Activated CD8-positive, alpha-beta memory T cell treated with anti-CD3 and anti-CD28 coated beads, Interleukin-2, amount 10 ng/mL, durations not matched to agents 7 days and 5 days (primary cell): ENCODE measurements at places on chromosomes 7 and 10. TPM values are rescaled to one million over a fixed set of nuclear protein-coding genes. Genes with fewer than 3 reads are reported as not detected.
A peak's percentile ranks its signal among the peaks of the same experiment; 100 is the strongest.

TPST1 gene
- total RNA-seq = 1.1 TPM

KRIT1 gene
- total RNA-seq = 45.4 TPM

RARRES2 gene
- not detected for total RNA-seq

NPC1L1 gene
- total RNA-seq = not detected

PTN gene
- total RNA-seq = not detected

CXCL12 gene
- total RNA-seq = not detected

OIT3 gene
- not detected for total RNA-seq

SEC31B gene
- 42.9 TPM for total RNA-seq

HOXA11 gene
- not detected for total RNA-seq

DNA sequence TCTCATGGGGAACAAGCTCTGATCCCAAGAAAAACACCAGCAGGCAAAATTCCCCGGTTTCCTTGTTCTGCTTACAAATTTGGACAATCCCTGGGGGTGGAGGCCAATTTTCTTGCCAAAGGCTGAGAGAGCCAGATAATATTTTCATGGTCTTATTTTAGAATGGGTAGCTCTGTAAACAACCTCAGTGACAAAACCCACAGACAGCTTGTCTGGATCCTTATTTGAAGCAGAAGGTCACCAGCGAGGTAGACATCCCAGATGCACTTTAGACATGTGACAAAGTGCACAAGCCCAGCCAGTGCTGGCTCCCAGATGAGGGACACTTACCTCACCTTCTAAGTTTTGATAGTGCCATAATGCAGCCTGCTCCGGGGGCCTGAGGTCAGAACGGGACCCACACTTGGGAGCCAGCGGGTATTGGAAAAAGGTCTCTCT, 102.6 kb upstream of the DDC start:
- H3K4me1 ChIP-seq = peaks cover 44% of the 10 kb centered on the region
- no peak for DNase-seq
- H3K36me3 ChIP-seq = peaks cover 7% of the 10 kb centered on the region
- H3K27ac ChIP-seq = no peak overlapping the region
- H3K4me3 ChIP-seq = no peak overlapping the region

DNA sequence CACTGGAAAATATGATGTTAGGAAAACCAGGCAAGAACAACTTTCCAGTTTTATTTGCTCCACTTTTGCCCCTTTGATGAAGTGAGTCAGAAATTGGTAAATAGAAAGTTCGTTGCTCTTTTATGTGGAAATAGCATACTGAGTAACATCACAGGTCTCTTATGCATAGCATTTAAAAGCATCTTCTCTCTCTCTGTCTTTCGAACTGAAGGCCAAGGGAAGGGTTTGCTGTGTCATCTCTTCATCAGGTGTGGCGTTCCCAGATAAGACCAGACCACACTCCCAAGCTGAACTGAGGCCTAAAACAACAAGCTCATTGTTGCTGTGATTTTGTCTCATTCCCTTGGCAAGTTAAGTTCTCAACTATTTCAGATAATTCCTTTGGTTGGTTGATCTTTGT, 131.8 kb upstream of the GRB10 start:
- DNase-seq = no peak
- H3K27me3 ChIP-seq = peaks cover 4% of the 10 kb centered on the region
- H3K36me3 ChIP-seq = no peaks in the 10 kb centered on the region
- no peaks in the 10 kb centered on the region for H3K4me1 ChIP-seq

GRCh38 chr10:87750001-87750671, 67.9 kb downstream of the ATAD1 start:
- H3K36me3 ChIP-seq = peaks cover 24% of the 10 kb centered on the region
- DNase-seq = no peak
- no peaks in the 10 kb centered on the region for H3K27me3 ChIP-seq
- peaks cover 25% of the 10 kb centered on the region for H3K4me1 ChIP-seq

- no peaks in the 10 kb centered on the region for H3K27me3 ChIP-seq
- no peak overlapping the region for H3K27ac ChIP-seq
- DNase-seq = no peak
- H3K4me1 ChIP-seq = no peaks in the 10 kb centered on the region
- no peaks in the 10 kb centered on the region for H3K36me3 ChIP-seq
These were observed 31.6 kb downstream of the CTTNBP2 start for GRCh38 chr7:117841611-117842010.

GRCh38 chr10:75408911-75409885, 7.6 kb upstream of the ZNF503 start:
- peaks cover 81% of the 10 kb centered on the region for H3K27me3 ChIP-seq
- peaks cover 2% of the 10 kb centered on the region for H3K36me3 ChIP-seq
- no peak for DNase-seq

DNA sequence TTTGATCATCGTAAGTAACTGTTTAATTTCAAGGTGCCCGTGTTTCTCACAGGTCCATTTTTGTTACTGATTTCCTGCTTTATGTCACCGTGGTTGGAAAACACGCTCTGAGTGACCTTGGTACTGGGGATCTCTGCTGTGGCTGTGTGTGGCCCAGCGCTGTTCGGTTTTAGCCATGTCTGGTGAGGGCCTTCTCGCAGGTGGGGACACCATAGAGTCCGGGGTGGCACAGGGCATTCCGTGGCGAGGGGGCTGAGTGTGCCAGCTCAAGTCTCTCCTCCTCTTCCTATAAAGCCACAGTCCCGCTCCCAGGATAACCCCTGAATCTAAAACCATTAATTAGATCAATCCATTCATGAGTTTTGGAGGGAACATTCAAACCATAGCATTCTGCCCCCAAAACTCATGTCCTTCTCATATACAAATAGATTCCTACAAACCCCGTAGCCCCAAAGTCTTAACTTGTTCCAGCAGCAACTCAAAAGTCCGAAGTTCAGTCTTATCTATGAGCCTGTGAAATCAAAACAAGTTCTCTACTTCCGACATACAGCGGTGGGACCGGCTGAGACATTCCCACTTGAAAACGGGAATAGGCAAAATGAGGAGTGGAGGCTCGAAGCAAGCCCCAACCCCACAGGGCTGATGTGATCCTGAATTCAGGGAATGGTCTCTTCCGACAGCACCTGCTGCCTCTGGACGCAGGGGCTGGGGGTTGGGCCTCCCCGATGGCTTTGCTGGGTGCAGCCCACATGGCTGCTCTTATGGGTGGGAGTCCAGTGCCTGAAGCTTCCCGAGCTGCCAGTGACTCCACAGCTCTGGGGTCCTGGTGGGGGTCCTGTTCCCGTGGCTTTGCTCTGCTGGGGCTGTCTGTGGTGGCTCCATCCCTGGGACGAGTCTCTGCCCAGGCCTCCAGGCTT, 55.0 kb upstream of the NKX6-2 start:
- H3K4me3 ChIP-seq = no peak overlapping the region
- no peaks in the 10 kb centered on the region for H3K27me3 ChIP-seq

- H3K4me3 ChIP-seq = no peak overlapping the region
- H3K27ac ChIP-seq = no peak overlapping the region
- peaks cover 2% of the 10 kb centered on the region for H3K4me1 ChIP-seq
- no peaks in the 10 kb centered on the region for H3K36me3 ChIP-seq
- H3K27me3 ChIP-seq = peaks cover 3% of the 10 kb centered on the region
- DNase-seq = no peak
These were observed 516.5 kb upstream of the KLF6 start for GRCh38 chr10:4301291-4302045.

- DNase-seq = no peak
- H3K36me3 ChIP-seq = peaks cover 41% of the 10 kb centered on the region
- no peak overlapping the region for H3K4me3 ChIP-seq
- no peaks in the 10 kb centered on the region for H3K27me3 ChIP-seq
- H3K4me1 ChIP-seq = peaks cover 60% of the 10 kb centered on the region
These were observed 6.3 kb downstream of the MTPN start for GRCh38 chr7:135970682-135971365.

GRCh38 chr7:135121868-135122267, 26.0 kb upstream of the TMEM140 start:
- no peak overlapping the region for H3K4me3 ChIP-seq
- H3K27ac ChIP-seq = no peak overlapping the region
- peaks cover 2% of the 10 kb centered on the region for H3K27me3 ChIP-seq
- H3K4me1 ChIP-seq = no peaks in the 10 kb centered on the region
- H3K36me3 ChIP-seq = peaks cover 10% of the 10 kb centered on the region

GRCh38 chr10:59265141-59265540, 88.7 kb downstream of the PHYHIPL start:
- no peak overlapping the region for H3K4me3 ChIP-seq
- no peak for DNase-seq
- no peaks in the 10 kb centered on the region for H3K27me3 ChIP-seq
- no peak overlapping the region for H3K27ac ChIP-seq

- H3K4me1 ChIP-seq = peaks cover 48% of the 10 kb centered on the region
- H3K27me3 ChIP-seq = peaks cover 45% of the 10 kb centered on the region
- peak within 1 kb of the TSS; percentile 90 for H3K27ac ChIP-seq
- H3K4me3 ChIP-seq = peak within 1 kb of the TSS; percentile 86
- no peak for DNase-seq
These were observed at the start of gene KAZALD1 for GRCh38 chr10:101061624-101062231. TSS of gene KAZALD1 (plus strand) at chr10:101061989. CDS start at chr10:101062593, 604 bp downstream.

GRCh38 chr10:86651021-86651471, 3.3 kb upstream of the OPN4 start:
- no peak overlapping the region for H3K27ac ChIP-seq
- H3K4me3 ChIP-seq = no peak overlapping the region
- no peak for DNase-seq
- no peaks in the 10 kb centered on the region for H3K36me3 ChIP-seq

DNA sequence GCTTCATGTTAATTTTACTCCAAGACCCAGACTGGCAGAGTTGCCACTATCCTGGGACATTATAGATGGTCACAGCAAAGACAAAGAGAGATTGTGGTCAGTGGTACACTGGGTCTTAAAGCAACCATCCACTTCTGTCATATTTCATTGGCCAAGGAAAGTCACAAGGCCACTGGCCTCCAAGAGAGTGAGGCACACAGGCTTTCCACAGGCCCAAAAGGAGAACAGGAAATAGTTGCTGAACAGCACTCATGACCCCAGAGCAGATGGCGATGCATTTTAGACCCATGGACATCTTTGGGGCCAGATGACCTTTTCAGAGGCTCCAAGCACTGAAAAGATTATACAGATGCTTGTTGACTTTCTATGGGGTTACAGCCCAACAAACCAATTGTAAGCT, 97.4 kb downstream of the ARID5B start:
- peaks cover 57% of the 10 kb centered on the region for H3K36me3 ChIP-seq
- H3K27me3 ChIP-seq = no peaks in the 10 kb centered on the region
- H3K4me1 ChIP-seq = peaks cover 48% of the 10 kb centered on the region
- H3K27ac ChIP-seq = no peak overlapping the region
- H3K4me3 ChIP-seq = no peak overlapping the region
- DNase-seq = no peak

DNA sequence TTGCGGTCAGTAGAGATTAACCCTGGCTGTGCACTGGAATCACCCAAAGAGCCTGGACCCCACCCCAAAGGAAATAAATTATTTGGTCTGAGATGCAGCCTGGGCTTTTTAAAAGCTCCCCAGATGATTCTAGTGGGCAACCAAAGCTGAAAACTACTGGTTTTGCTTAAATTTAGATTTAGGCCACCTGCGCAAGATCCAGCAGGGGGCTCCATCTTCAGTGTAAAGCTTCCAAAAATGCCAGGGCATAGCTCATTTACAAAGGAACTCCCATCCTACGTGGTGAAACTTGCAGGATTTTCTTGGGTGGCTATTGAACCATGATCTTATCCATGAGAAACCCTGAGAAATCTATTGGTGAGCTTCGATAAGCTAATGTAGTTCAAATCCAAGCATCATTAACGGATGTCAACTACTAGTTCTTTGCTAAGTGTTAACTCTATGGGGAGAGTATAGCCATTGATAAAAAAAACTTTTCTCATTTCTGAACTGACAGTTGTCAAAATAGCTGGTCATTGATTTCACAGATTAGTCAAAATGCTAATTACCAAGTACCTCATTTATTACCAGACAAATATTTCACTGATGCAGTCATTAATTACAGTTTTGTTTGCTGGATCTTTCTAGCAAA, 315.3 kb downstream of the LHFPL3 start:
- H3K27ac ChIP-seq = no peak overlapping the region
- H3K36me3 ChIP-seq = no peaks in the 10 kb centered on the region

DNA sequence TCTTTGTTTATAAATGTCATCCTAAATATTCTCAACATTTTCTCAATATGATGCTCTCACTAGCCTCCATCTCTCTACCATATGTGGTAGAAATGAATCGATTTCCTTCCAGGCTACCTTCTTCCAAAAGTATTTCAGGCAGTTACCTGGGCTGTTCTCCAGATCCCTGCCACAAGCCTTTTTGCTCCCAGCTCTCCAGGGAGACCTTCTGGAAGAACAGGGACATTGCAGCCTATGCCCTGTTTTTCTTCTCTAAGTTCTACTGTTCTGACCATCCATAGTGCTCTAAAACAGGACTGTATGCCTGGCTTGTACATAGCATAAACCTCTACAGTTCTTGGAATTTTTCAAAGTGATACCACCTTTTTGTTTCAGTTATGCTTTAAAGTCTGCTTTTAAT, 552.8 kb downstream of the ANKRD7 start:
- DNase-seq = no peak
- H3K4me3 ChIP-seq = no peak overlapping the region
- no peaks in the 10 kb centered on the region for H3K27me3 ChIP-seq
- no peaks in the 10 kb centered on the region for H3K36me3 ChIP-seq

- no peak for DNase-seq
- H3K4me3 ChIP-seq = no peak overlapping the region
- H3K27me3 ChIP-seq = no peaks in the 10 kb centered on the region
- peaks cover 8% of the 10 kb centered on the region for H3K36me3 ChIP-seq
- no peaks in the 10 kb centered on the region for H3K4me1 ChIP-seq
- H3K27ac ChIP-seq = no peak overlapping the region
These were observed 6.8 kb downstream of the PON2 start for GRCh38 chr7:95427914-95428516.

- no peak for DNase-seq
- no peaks in the 10 kb centered on the region for H3K36me3 ChIP-seq
- H3K27ac ChIP-seq = no peak overlapping the region
- no peak overlapping the region for H3K4me3 ChIP-seq
These were observed 867.5 kb downstream of the NRG3 start for GRCh38 chr10:82742478-82742877.

DNA sequence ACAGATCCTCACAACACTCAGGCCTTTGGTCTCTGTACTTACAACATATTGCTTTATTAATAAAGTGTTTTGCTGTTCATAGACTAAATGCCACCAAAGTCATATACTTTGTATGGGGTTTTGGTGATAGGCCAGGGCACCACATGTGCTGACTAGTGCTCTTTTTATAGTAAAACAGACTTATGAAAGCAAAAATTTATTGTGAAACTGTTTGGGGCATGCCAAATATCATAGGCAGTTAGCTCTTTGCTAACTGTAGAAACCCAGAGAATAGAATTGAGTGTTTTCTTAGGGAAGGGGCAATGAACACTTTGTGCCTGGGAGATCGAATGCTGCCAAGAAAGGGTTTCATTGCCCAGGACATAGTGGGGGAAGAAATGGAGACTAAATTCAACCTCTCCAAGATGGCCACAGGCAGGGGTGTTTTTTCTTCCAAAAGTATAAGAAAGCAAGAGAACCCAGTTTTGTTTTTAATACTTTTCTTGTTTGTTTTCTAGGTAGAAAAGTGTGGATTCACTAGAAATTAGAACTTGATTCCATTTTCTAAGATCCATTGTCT, 142.7 kb downstream of the TRIL start:
- H3K27me3 ChIP-seq = no peaks in the 10 kb centered on the region
- no peak overlapping the region for H3K27ac ChIP-seq
- no peaks in the 10 kb centered on the region for H3K36me3 ChIP-seq
- no peak overlapping the region for H3K4me3 ChIP-seq
- DNase-seq = no peak
- H3K4me1 ChIP-seq = no peaks in the 10 kb centered on the region

- H3K4me1 ChIP-seq = peaks cover 13% of the 10 kb centered on the region
- H3K27ac ChIP-seq = no peak overlapping the region
- no peaks in the 10 kb centered on the region for H3K36me3 ChIP-seq
- peaks cover 7% of the 10 kb centered on the region for H3K27me3 ChIP-seq
- DNase-seq = no peak
These were observed 84.3 kb upstream of the INSIG1 start for GRCh38 chr7:155213385-155213784.
